ENCODE measurements at places on chromosomes 16 and 17.

- no peak for DNase-seq
Measured at GRCh38 chr17:65074778-65075250, 18.3 kb upstream of the GNA13 start.

DNA sequence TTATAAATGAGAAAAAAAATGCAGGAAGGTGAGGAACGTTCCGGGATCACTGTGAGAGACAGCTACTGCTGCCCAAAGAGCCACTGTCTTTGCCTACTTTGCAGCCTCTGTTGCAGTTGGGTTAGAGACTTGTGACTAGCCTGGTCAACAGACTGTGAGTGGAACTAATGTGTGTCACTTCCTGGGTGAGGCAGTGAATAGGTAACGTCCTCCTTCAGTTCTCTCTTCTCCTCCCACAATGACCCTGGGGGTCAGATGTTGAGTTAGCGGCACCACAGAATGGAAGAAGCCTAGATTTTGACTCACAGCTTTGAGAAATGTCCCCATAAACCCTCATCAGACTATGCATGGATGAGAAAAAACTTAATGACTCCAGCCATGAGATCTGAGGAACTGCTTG is 5.2 kb downstream of the C16orf46 start:
- DNase-seq, result no peak

GRCh38 chr17:13647543-13648021 is 45.9 kb upstream of the HS3ST3A1 start:
- no peak for DNase-seq

GRCh38 chr16:3804426-3805016 is 76.0 kb downstream of the CREBBP start:
- DNase-seq, result no peak

GRCh38 chr16:66266436-66267291 is 99.8 kb upstream of the CDH5 start:
- DNase-seq, result no peak

GRCh38 chr16:85114909-85115567 is 2.8 kb upstream of the CIBAR2 start:
- peak; percentile 67 for DNase-seq

GRCh38 chr17:77617516-77617915 is 341.0 kb upstream of the TNRC6C start:
- no peak for DNase-seq

DNA sequence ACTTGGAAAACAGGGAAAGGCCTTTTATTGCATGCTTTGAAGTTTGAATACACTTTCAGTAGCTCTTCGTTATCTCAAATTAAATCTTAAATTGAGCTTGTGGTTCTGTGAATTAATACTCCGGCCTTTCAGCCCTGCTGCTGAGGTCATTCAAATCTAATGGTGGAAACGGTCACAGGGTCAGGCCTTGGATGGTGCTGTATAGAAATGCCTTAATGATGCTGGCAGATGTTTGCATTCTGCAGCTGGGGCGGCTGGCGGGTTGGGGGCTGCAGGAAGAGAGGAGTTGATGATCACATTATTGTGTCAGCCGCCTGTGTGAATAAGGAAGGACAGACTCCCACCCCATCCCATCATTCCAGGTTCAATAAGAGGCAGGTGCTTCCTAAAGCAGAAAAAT is 723.6 kb downstream of the WWOX start:
- DNase-seq, result no peak

- no peak for DNase-seq
Measured at GRCh38 chr17:38447502-38448085, 19.3 kb downstream of the ARHGAP23 start.

- DNase-seq, result peak; percentile 54
Measured at GRCh38 chr16:56860226-56861020, 4.6 kb upstream of the SLC12A3 start.

GRCh38 chr16:12532871-12533610 is 270.6 kb downstream of the CPPED1 start:
- DNase-seq, result no peak
